OCI-LY7 (cell line): ENCODE measurements at places on chromosomes 4 and X.

DNA sequence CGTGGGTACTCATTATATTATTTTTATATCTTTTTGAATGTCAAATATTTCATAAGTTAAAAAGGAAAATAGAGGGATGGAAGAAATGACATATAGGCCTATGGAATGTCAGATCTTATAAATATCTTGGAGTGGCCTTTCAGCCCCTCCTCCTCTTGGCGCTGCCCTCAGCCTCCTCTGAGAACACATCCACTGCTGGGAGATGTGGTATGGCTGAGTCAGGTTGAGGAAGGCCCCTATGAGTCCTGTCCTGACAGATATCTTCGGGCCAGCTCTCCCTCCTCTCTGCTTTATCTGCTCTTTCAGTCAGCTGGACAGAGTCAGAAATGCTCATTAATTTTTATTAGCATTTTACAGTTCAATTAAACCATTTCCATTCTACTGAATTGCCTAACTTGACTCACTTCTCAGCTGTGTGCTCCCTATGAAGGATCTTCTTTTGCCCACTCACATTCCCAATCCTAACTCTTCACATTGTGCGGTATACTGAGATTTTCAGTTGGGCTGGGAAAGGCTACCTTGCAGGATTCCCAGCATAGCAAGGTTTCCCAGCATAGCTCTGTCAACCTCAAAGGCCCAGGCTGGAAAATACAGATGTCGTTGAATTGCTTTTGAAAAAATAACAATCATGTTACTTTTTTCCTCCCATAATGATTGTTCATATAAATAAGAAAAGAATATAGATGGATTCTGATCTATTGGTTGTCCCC lies 128.0 kb downstream of the ARHGEF9 start:
- DNase-seq, result no peak

DNA sequence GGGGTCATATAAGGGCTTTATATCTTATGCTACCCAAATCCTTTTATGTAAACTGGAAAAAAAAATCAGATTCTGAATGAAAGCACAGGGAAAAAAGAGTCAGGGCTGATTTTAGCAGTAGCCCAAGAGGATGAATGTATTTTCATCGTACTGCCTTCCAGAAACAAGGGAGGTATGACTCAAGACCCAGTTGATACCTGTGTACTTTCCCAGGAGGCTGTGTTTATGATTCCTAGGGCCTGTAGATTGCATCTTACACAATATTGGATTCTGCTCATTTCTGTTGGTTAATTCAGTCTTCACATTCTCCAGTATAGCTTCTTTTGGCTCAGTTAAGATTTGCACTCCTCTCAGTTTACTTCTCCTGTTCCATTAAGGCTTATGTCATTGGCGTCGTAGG lies 127.9 kb upstream of the LIMCH1 start:
- no peak for DNase-seq

- no peak for DNase-seq
Observed at GRCh38 chr4:2069986-2070385, 10.9 kb downstream of the NAT8L start.

DNA sequence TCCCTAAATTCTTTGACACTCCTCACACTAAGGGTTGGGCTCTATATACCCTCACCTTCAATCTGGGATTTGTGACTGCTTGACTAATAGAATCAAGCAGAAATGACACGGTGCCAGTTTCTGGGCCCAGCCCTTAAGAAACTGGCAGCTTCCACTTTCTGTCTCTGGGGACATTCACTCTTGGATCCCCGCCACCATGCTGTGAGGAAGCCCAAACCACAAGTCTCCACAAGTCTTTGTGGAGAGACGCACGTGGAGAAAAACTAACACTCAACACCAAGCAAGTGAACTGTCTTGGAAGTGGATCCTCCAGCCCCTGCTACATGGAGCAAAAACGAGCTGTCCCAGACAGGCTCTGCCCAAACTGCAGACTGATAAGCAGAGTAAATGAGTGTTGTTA lies 1.1 kb upstream of the EDNRA start:
- DNase-seq, result no peak

DNA sequence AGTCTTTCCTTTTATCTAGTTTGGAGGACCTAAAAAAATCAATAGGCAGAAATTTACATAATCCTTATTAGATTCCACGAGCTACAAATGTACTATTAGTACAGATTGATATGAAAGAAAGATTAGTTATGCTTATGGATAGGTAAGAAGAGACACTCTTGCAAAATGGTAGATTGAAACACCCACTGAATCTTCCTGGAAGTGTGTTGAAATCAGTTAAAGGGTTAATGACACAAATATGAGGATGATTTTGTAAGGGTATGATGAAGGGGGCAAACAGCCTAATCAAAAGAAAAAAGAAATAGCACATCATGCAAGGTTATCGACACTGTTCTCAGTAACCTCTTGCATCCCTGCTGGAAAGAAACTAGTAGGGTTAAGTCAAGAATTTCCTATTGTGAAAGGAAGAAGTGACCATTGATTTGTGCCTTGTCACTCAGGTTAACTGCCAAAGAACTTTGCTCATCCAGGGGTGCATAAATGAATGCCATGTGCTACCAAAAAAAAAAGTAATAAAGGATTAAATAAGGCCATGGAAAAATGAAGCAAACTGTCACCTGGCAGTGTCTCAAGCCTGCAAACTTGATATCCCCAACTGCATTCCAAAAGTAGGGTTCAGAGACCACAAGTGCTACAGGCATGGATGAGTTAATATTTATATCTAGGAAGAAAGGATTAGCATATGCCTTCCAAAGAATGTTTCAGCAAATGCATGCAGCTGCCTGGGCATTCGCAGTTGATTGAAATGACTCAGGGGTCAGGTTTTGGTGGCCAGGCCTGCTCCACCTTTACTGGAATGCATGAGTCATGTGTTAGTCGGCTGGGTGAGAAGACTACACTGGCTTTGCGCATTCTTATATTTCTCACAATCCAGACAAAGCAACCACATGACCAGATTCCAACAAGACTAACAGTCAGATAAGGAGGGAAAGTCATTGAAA lies 78.3 kb upstream of the ATXN3L start:
- no peak for DNase-seq

DNA sequence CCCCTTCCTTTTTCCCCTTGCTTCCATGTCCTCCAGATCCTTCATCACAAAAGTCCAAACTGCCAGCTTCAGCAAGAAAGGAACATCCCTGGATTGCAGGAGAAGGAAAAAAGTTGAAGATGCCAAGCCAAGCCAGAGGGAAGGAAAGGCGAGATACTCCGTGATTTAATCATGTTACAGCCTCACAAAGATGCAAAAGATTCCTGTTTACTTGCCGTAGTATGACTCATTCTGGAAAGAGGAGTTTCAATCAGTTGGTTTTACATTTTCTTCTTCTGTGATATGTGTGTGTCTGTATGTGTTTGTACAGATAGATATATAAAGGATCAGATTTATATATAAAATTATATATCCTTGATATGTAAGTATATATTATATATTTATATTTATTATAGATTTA lies 69.3 kb downstream of the BTC start:
- no peak for DNase-seq

GRCh38 chr4:128600410-128600809 lies 209.1 kb upstream of the JADE1 start:
- DNase-seq, result no peak

DNA sequence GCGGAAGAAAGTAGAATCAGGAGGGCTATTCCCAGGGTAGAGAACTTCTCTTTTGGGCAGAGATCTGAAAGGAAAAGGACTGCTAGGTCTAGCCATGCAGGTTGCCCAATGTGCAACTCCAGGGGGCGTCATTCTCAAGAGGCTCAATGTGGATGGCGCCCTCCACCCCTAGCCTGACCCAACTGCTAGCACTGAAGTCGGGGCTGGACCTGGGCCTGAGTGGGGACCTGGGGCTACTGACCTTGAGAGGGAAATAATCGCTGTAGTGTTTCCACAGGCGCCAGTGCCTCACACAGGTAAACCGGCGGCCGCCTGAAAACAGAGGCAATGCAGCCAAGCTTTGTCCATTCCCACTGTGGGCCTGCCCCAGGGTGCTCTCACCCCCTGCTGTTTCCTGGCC lies 6.1 kb downstream of the AWAT2 start:
- DNase-seq, result no peak

DNA sequence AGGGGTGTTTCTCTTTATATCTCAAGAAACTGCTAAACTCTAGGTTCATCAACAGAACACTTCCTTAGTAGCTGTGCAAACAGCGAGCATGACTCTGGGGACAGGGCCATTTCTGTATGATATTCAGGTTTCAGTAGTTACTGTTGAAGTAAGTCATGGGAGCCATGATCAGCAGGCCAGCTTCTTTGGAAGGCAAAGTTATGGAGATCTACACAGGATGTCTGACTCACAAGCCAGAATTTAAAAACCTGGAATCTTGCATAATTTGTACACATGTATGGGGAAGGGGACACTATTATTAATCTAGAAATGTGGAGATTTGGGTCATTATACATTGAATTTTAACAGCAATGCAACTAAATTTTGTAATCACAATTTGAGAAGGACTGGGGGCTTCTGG lies 187.8 kb upstream of the NR3C2 start:
- no peak for DNase-seq
